Activated T-helper 1 cell treated with anti-CD3 and anti-CD28 coated beads, Interleukin-2, amount 50 U/mL, for 16 hours (primary cell): ENCODE measurements at places on chromosomes 12 and 14.

DNA sequence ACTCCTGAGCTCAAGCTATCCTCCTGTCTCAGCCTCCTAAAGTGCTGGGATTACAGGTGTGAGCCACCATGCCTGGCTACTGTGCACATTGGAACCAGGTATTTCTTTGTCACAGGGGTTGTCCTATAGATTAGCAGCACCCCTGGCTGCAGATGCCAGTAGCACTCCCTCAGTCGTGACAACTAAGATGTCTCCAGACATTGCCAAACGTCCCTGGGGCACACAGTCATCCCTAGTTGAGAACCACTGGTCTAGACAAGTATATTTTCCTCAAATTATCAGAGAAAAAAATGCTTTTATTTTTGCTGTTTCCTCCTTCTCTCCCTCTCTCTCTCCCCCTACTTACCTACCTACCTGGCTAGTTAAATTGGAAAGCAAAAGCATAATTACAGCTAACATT, 17.9 kb upstream of the P2RX7 start:
- no peak for DNase-seq

GRCh38 chr12:2160043-2160442, 107.3 kb downstream of the CACNA1C start:
- DNase-seq: no peak

GRCh38 chr12:89392391-89392790, 40.1 kb upstream of the DUSP6 start:
- DNase-seq: no peak

- DNase-seq: no peak
Measured at GRCh38 chr12:68445824-68446223, 113.7 kb upstream of the MDM1 start.

DNA sequence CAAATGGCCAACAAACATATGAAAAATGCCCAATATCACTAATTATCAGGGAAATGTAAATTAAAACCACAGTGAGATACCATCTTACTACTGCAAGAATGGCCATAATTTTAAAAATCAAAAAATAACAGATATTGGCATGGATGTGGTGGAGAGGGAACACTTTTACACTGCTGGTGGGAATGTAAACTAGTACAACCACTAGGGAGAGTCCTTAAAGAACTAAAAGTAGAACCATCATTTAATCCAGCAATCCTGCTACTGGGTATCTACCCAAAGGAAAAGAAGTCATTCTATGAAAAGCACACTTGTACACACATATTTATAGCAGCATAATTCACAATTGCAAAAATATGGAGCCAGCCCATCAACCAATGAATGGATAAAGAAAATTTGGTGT, 459.7 kb downstream of the GXYLT1 start:
- DNase-seq: no peak

DNA sequence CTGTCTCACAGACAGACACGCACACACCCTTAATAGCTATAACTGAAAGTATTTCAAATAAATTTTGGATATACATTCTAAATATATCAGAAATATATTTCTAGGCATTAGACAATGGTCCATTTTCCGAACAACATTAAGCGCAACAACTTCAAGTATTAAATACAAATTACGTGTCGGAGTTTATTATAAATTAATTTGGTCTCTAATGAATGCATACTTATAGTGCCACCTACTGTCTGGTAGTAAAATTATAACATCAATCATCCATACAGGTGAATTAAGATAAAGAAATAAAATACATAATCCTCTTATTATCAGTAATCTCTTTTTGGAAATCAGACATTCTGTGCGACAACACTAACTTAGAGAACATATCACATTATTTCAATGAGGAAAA, 27.2 kb upstream of the CMAS start:
- DNase-seq: no peak

DNA sequence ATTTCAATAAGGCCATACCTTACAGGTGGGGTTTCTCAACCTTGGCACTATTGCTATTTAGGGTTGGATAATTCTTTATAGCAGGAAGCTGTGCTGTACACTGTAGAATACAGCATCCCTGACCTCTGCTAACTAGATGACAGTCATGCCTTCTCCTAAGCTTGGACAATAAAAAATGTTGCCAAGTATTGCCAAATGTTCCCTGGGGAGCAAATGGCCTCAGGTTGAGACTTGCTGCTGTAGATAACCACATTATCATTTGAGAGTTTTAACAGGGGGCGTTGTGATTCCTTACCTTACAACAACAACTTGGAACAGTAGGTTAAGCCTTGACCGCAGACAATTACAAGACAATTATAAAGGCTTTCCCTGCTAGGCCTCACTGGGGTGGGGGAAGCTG, 1073.6 kb upstream of the TMEM132C start:
- DNase-seq: no peak

DNA sequence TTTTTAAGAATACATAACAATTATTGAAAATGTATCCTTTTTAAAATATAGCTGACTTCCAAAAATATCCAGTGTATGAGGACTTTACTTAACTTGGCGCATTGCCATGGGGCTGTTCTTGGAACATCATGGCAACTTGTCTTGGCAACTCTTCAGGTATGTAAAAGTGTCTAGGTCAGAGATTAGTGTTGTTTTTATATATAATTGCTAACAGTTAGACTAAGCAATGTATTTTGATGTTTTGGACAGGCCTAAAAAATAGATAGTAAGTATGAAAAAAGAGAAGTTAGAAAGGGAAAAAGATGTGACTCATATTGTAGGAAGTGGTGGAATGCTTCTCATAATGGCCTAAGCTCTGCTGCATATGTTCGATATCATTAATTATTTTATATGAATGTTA, 70.9 kb downstream of the MON2 start:
- DNase-seq: no peak
